CD8-positive, alpha-beta memory T cell (primary cell): ENCODE measurements at places on chromosomes 2 and 18.

DNA sequence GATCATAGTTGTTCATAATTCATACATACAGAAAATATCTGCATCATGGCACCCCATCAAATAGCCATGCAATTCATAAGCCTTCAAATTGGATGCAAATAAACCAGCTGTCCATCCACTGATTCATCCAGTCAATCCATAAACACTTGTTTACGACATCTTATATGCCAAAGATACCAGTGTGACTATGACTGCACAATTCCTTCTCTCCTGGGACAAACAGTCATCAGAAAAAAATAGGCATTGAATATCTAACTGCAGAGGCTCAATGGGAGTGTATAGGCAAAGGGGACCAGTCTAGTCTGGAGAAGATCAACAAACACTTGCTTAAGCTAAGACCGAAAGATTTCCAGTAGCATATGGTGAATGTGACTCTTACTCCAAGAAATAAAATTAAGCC is 70.0 kb downstream of the COL4A3 start:
- DNase-seq, result no peak

- DNase-seq, result no peak
Measured at GRCh38 chr2:79086255-79086654, 1.5 kb downstream of the REG1B start.

DNA sequence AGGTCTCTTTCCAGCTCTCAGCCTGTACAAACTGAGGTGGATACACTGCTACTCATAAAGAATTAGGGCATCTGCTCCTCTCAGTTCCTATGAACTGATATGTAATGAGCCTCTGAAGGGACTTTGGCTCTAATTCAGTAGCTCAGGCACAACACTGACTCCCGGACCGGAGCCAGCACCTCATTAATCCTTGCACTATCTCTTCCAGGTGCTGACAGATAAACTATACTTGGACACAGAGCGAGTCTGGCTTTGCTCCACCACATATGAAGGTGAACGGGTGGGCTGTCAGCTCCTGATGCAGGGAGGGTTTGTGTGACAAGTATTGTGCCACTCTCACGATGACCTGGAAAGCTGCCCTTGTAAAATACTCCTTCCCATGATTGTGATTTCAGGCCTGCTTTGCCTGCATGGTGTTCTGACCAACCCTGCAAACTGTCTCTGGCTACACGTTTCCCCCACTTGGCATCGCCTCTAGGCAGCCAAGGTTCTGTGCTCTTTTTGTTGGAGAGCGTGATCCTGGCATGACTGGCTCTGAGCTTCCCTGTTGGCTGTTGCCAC is 111.6 kb upstream of the LMAN1 start:
- no peak for DNase-seq

DNA sequence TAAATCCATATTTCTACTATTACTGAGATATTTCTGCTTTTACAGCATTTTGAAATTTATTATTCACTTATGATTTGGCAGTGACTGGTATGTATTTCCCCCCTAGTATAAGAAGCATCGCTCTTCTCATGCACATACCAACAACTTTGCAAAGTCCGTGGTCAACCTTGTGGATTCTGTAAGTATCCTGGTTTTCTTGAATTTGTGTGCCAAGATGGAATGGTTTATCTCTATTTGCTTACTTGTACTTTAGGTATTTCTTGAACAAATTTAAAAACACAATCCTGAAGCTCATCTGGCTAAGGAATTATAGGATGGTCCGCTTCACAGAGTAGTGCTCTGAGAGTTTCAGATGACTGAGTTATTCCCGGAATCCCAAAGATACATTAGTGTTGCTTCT is 85.0 kb upstream of the FAM237A start:
- no peak for DNase-seq

GRCh38 chr2:19801367-19802080 is 100.3 kb downstream of the TTC32 start:
- DNase-seq, result no peak

DNA sequence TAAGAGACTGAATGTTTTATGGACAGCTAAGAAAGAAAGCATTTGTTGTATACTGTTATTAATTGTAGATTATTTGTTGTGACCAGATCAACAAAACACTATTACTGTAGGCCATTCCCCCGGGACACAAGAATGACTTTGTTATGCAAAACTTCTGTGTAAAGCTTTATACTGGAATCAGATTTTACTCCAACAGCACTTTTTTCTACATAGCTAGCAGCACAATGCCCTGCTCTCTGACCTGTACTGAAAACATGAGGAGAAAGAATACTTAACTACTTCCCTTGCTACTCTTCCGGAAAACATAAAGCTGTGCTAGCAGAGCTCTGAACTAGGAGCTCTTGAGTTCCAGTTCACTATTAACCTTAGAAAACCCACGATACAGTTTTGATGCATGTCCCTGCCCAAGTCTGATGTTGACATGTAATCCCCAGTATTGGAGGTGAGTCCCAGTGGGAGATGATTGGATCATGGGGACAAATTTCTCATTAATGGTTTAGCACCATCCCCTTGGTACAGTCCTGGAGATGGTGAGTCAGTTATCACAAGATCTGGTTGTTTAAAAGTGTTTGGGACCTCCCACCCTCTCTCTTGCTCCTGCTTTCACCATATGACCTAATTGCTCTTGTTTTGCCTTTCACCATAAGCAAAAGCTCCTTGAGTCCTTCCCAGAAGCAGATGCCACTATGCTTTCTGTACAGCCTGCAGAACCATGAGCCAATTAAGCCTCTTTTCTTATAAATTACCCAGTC is 601.1 kb upstream of the PIK3C3 start:
- DNase-seq, result no peak

DNA sequence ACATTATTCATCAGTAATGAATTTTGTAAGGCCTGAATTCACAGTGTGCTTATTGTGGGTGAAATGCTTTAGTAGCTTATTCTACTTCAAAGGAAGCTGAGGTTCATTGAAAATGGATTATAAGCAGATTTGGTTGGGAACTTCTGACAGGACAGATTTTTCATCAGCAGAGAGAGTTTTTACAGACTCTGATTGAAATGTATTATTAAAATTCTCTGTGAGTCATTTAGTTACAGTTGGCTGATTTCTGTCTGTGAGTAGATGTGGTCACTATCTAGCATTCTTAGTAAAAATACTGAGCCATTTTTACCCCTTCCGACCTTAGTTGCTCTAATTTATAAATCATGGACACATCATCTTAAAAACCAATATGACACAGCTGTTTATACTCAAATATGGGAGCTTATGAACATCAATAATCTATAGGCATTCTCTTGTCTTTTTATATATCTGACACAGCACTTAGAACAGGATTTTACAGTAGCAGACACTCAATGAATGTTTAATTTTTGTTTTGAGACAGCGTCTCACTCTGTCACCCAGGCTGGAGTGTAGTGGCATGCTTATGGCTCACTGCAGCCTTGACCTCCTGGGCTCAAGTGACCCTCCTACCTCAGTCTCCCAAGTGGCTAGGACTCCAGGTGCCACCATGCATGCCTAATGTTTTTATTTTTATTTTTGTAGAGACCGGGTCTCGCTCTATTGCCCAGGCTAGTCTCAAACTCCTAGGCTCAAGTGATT is 239.6 kb downstream of the BABAM2 start:
- DNase-seq, result no peak

GRCh38 chr2:119477113-119477505 is 45.5 kb downstream of the TMEM37 start:
- no peak for DNase-seq

DNA sequence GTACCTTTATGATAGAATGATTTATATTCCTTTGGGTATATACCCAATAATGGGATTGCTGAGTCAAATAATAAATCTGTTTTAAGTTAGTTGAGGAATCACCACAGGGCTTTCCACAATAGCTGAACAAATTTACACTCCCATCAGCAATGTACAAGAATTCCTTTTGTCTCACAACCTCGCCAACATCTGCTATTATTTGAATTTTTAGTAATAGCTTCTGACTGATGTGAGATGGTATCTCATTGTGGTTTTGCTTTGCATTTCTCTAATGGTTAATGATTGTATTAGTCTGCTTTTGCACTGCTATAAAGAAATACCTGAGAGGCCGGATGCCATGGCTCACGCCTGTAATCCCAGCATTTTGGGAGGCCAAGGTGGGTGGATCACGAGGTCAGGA is 1387.6 kb upstream of the ACVR2A start:
- no peak for DNase-seq

GRCh38 chr18:46035696-46036680 is 36.1 kb downstream of the PSTPIP2 start:
- DNase-seq, result no peak

- DNase-seq, result no peak
Measured at GRCh38 chr18:35973650-35974049, 1.2 kb downstream of the RMP24 start.

DNA sequence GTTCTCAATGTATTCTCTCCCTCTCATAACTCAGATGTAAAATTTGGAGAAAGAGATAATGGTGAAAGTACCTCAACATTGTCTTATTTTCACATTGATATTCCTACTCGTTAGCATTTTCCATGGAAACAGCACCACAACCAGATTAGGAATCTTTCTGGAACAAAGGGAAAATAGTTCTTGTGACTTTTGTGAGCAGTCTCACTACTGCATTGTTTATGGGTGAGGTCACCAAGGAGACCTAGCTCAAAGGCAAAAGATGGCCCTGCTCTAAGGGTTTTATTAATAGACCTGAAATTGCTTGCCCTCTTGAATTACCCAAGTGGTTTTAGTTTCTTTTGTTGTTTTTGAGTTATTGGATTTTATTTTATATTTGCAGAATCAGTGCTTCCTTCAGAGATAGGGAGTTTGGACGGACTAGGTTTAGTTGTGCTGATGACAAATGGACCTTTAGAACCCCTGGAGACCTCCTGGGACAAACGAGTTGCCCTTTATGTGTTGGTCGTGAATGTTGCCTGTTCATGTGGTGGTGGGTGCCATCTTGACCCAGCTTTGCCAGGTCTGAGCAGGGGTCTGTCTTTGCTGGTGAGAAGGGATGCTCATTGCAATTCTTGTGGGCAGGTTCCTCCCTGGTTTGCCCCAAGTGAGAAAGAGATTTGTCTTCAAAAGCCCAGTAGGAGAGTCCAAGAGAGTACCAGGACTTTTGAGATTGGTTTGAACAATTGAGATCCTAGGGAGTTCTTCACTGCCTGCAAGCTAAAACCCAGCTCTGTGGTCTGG is 58.1 kb downstream of the INPP4A start:
- no peak for DNase-seq

DNA sequence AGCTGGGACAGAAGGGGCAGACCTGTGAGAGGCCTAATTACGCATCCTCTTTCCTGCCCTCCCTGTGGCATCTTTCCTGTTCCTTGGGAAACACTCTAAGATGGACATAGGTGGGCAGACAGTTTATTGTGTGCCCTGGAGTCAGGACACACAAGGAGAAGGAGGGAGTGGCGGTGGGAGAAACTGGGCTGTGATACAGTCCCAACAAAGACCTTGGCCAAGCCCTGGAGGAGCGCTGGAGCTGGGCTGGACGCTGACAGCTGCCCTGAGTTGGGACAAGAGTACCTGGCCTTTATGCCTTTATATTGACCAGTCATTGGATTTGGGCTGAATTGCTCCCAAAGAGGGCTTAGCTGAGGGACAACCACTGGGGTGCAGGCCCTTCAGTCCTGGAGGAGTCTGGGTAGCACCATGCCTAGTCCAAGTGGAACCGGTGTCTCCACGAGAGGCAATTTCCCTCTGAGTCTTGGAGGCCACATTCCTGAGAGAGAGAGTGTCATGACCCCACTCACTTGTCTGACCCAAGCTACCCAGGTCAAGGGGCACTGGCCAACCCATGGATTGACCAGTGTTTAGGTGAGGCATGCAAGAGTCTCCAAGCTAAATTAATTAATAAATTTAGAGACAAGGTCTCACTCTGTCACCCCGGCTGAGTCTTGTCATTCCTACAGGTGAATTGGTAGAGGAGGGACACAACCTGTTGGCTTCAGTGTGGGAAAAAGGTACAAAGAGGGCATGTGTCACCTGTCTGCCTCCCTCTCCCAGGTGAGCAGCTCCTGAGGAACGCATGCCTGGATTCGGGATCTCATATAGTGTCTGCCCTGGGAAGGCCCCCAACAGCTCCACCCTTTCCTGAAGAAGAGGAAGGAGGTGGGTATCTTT is 107.1 kb upstream of the ST3GAL5 start:
- no peak for DNase-seq

DNA sequence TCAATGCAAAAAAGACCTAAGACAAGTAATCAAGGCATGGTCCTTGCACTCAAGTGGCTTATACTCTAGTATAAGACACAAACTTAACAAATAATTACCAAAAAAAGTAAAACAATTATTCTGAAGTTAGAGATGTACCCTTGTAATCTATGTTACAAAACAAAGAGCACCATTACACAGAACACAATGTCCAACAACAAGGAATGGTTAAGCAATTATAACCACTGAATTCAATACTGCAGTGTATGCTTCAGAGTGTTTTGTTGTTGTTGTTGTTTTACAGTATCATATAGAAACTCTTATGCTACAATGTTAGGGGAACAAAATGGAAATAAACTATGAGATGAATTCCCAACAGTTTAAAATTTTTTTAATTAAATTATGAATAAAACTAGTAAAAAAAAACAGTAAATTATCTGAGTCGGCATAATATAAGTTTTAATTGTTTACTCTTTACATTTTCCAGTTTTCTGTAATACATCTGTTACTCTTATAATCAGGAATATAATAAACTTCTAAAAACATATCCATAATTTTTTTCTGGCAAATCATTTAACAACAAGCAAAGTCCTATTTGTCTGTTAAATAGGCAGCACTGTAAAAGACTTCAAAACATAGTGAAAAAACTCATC is 29.2 kb downstream of the ROCK2 start:
- no peak for DNase-seq

- no peak for DNase-seq
Measured at GRCh38 chr2:72673279-72673678, 152.6 kb downstream of the EXOC6B start.

DNA sequence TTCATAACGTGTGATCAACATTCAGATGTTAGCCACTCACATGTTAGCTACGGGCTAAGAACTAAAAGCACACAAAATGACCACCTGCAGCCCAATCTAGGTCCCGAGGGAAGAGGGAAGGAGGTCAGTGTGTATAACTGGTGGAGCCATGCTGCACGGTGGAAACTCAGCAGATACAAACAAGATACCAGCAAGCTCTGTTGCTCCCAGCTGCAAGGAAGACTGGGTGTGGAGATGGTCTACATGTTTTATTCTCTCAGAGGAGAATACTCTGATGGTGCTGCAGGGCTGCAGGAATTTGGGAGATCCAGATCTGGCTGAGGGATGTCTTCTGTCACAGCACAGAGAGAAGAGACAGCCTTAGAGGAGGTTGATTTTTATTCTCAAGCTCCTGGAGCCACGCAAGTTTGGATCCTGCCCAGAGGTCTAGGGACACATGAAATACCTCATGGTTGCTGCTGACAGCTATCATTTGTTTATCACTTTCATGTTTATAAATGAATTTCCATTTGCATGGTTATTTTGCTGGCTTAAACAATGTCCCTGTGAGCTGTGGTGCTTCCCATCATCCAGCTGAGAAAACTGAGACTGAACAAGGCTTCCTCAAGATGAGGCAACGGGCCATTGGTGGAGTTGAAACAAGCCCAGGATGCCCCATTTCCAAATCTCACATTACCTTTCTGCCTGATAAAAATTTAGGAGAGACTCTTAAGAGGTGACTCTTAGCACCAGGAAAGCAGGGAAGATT is 30.9 kb downstream of the RNF144A start:
- no peak for DNase-seq

DNA sequence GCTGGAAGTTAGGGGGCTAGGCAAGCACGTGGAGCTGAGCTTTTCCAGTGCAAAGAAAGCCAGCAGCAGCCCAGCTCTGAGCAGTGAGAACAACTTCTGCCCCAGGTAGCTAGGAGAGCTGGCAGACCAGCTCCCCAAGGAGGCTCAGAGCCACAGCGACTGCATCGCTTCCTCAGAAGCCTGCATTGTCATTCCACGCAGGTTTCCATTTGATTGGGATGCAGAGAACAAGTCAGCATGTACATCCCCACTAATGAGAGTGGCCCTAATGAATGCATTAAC is 45.1 kb downstream of the C1QL2 start:
- no peak for DNase-seq
